Renal cortical epithelial cell (primary cell): ENCODE measurements at places on chromosomes 11 and 22. TPM values are rescaled to one million over a fixed set of nuclear protein-coding genes. Genes with fewer than 3 reads are reported as not detected.

DNA sequence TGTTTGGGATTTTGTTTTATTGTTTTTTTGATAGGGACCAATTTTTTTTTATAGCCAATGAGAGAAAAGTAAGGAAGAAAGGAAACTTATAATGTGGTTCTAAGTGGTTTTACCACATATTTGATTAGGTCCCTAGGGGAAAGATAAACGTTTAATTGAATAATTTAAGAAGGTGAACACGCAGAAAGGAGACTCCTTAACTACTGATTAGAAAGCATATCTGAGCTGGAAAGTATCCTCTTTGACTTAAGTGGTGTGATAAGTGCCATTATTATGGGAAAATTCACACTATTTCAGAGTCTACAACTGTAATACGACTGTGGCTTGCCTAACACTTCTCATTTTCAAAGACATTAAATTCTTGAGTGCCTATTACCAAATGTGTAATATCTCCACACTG, 106.5 kb upstream of the GRAMD1B start:
- DNase-seq: no peak

GRCh38 chr22:30871391-30872284, 96.9 kb downstream of the MORC2 start:
- DNase-seq: no peak

DNA sequence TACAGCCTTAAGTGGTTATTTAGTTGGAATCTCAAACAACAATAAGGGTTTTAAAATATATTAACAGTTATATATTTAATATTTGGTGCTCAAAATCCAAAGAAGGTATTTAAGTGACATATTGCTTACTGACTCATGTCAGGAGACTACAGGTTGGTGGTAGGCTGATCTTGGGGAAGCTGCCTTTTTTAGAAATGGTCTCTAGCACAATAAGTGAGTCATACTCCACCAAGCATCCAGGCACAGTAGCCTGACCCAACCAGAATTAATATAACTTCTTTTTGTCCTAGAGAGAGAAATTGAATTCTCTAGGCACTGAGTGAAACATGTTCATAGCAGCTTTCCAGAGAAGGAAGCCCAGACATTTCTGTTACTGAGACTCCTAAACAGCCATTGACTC, 868.5 kb upstream of the TENM4 start:
- DNase-seq: peak; percentile 34

FOLR3 gene
- 1.9 and 7.6 TPM in 2 replicates for total RNA-seq

KCNK4 gene
- not detected in 2 replicates for total RNA-seq
